GDM1 (cell line): ENCODE measurements at places on chromosomes 11 and 22.

DNA sequence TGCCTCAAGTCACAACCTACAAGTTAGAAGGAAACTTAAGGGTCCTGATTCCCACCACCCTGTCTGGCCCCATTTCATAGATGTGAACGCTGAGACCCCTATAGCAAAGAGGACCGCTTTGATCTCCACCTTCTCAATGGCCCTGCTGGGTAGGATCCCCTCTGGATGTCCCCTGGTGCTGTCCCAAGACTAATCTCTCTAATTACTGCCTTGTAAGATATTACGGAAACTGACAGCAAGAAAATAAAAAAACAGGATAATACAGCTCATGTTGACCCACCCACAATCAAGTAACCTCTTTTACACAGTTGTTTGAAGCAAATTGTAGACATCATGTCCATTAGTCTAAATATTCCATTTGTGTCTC lies 20.9 kb downstream of the IGLL5 start:
- DNase-seq = no peak

DNA sequence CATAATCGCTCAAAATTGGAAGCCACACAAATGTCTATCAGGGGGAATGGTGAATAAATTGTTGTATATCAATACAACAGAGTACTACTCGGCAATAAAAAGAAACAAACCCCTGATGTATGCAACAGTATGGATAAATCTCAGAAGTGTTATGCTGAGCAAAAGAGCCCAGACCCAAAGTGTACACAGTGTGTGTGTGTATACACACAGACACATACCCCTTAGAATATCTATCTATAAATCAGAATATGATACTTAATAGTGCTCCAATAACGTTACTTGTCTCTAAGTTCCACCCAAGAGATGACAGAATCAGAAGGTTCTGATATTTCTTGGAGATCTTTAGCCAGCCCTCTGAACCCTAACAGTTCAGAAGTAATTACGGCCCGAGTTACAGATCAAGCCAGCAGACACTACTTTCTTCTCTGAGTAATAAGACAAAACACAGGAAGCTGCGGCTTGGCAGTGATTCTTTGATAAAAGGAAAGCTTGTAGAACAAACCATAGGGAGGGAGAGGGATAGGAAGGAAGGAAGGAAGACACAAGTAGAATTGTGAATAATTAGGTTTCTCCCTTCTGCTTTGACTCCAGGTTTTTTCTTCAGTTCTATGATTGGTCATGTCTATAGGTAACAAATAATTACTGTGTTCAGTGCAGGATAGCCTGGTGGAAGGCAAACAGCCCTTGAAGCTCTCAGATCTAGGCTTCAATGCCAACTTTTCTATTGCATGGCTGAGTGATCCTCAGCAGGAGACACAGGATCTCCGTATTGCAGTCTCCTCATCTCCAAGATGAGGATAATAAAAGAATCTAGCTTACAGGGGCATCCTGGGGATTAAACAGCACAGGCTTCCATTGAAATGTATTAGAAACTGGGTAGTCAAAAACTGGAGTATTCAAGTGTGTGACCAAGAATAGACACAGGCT lies 75.6 kb upstream of the TEAD1 start:
- DNase-seq = no peak

DNA sequence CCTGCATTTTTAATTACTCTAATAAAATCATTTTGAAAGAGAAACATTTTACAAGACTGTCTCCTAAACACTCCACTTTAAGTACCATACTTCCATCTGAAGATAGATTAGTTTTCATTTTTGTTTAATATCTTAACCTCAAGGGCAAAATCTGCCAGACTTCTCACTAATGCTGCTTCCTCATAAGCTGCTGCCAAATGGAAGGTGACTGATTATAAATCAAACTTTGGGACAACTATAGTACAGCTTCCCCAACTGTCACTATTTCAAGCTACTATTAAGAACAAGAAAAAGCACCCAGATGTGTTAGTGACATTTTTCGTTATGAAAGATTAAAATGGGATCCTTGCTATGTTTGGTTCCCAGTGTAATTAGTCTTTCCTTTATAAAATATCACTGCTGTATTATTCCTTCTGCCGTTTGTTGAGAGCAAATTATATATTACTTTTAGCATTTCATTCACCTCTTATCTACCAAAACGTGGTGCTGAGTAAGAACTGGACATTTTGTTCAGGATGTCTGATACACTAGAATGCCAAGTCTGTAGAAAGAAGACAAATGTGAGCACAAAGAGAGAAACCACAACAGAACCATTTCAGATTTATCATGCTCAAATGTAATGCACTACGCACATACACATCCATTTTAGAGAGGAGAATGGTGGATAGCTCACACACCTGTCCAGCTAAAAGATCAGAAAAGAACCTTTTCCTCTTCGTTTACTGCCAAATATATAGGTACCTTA lies 312.2 kb upstream of the C11orf87 start:
- no peak for DNase-seq

- no peak for DNase-seq
These were observed 36.0 kb upstream of the LDLRAD3 start for GRCh38 chr11:35907648-35908431.

DNA sequence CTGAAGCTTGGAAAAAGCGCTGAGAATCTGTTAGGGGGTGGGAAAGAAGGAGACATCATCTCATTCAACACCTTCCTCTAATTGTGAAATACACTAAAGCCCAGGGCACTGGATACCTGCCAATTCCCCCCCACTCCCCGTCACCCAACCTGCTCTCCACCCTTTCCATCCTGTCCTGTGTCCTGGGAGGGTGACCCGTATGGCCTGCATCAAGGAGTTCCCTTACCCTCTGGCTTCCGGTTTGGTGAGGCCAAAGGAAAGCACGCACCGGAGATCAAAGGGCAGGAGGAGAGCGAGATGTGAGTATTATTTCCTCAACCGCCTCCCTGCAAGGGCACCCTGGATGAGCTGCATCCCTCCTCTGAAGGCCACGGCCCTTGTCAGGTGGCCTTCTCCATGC lies 65.0 kb upstream of the PTPRJ start:
- no peak for DNase-seq

GRCh38 chr11:77113382-77114088 lies 10.9 kb downstream of the OMP start:
- DNase-seq = no peak

GRCh38 chr11:10716543-10717259 lies 23.1 kb upstream of the IRAG1 start:
- DNase-seq = no peak

DNA sequence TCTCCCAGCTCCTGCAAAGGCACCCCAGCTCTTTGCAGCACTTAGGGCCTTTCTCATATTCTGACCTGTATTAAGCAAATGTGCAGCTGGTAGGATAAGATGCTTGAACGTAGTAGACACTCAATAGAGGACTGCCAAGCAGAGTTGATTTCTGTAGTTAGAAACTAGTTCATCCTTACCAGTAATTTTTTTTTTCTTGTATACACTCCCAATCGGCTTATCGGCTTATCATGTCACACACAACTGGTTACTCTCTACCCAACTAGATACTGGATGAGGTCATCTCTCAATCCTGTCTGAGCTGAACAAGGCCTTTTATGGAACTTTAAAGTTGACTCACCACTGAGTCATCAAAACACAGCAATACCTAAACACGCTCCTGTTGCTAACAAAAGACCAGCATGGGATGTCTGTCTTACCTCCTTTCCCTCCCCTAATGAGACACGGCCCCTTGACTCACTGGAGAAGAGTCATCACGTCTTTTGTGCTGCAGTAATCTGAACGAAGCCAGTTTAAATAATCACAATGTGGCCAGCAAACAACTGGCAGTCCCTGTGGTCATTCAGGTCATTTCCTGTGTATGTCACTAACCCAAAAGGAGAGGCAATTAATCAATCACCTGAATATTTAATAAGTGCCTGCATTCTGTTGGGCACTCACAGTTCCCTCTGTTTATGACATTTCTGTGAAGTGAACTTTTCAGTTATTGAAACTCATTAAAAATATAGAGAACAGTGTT lies 7.5 kb upstream of the WEE1 start:
- DNase-seq = peak; percentile 20

- DNase-seq = no peak
These were observed 11.4 kb downstream of the SLC16A8 start for GRCh38 chr22:38072322-38073149.

- no peak for DNase-seq
These were observed 5.7 kb downstream of the LSP1 start for GRCh38 chr11:1858576-1858975.

DNA sequence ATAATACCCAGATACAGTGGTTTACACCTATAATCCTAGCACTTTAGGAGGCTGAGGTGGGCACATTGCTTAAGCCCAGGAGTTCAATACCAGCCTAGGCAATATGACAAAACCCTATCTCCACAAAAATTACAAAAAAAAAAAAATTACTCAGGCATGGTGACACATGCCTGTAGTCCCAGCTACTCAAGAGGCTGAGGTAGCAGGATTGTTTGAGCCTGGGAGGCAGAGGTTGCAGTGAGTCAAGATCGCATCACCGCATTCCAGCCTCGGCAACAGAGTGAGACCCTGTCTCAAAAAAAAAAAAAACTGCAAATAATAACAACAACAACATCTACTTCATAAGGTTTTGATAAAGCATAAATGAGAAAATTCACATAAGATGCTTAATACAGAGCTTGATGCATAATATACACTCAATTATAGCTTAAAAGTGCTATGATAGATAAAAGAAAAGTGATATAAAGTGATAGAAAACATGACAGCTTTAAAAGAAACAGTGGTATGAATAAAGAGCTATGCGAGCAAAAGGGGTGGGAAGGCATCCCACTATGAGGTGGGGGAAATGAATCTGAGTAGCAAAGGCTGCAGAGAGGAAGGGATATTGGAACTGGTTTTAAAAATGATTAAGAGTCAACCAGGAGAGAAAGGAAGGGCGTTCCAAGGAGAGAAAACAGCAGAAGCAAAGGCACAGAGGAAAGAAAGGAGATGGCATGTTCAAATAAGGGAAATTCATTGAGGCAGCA lies 197.6 kb downstream of the KIF18A start:
- DNase-seq = no peak
